ENCODE measurements at places on chromosomes 6 and 20. TPM values are rescaled to one million over a fixed set of nuclear protein-coding genes. Genes with fewer than 3 reads are reported as not detected.

MGME1 gene
- total RNA-seq, result 13.0 TPM

SEMG1 gene
- not detected for total RNA-seq

OTOR gene
- total RNA-seq, result not detected

CRIP3 gene
- not detected for total RNA-seq

CNR1 gene
- 0.28 TPM for total RNA-seq

BCAS1 gene
- 0.19 TPM for total RNA-seq
